CD4-positive, alpha-beta T cell treated with Interleukin-21 for 1 hour (primary cell): ENCODE measurements at places on chromosomes 7 and 10.

- no peak for DNase-seq
Observed at GRCh38 chr10:5694573-5694972, 9.9 kb downstream of the TASOR2 start.

- no peak for DNase-seq
Observed at GRCh38 chr10:91879515-91880170, 29.6 kb downstream of the FGFBP3 start.

DNA sequence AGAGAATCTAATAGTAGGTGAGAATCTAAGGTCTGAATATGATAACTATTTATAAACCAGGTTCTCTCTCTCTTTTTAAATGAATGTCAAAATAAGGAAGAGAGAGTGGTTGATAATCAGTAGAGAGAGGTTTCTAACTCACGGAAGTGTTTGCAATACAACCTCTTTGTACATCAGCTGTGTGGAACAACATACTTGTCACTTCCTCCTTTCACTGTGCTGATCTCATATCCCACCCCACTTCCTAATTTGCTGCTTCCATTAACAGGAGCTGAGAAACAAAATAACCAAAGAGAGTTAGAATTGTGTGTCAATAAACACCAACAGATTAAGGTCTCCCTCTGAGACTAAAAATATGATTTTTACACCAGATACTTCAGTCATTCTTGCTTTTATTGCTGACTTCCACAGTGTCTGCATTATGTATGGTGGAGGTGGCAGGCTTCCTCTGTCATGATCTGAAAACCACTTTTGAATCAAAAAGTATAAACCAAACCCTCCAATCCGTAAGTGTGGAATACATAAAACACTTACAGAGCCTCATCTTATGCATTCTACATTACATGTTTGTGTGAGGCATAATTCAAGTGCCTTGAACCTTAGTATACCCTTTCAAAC lies 25.0 kb downstream of the CACUL1 start:
- DNase-seq, result peak; percentile 43

DNA sequence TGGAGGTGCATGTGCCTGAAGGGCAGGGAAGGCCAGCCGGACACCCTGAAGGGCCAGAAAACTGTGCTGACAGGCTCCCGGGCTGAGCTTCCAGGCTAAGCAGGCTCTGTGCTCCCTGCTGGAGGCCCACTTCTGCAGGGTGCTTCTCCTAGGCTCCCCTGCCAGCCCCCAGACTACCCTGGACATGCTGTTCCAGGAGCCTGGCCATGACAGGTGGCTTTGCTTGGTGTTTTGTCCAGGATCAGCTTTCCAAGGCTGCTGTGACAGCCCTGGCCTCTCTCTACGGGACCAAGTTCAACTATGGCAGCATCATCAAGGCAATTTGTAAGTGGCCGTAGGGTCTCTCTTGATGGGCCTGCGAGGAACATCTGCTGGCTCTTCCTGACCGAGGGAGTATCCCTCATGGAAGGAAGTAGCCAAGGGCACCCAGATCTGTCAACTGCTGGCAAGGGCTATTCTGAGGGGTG lies 5.3 kb downstream of the CPA1 start:
- DNase-seq, result no peak

- no peak for DNase-seq
Observed at GRCh38 chr7:138079137-138079536, 2.9 kb downstream of the AKR1D1 start.

DNA sequence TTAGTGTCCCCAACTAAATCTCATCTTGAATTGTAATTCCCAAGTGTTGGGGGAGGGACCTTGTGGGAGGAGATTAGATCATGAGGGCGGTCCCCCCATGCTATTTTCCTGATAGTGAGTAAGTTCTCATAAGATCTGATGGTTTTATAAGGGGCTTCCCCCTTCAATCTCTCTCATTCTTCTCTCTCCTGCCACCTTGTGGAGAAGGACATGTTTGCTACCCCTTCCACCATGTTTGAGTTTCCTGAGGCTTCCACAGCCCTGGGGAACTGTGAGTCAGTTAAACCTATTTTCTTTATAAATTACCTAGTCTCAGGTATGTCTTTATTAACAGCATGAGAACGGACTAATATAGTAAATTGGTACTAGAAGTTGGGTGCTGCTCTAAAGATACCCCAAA lies 365.6 kb downstream of the ANKRD7 start:
- no peak for DNase-seq

DNA sequence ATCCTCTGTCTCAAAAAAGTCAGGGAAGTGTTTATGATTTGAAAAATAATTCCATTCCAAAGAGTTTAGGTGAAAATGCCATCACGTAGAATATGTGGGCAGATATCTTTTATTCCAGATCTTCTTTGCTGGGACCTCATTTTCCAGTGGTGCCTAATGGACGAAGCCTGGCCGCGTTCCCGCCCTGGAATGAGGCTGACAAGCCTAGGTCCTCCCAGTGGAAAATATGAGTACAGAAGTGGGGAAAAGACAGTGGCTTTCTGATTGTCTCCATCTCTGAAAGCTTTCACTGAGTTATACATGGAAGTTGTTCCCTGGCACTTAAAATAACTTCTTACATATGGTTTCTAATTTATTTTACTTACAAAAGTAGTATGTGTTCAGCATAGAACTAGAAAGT lies 139.4 kb downstream of the TACC2 start:
- DNase-seq, result no peak
